ENCODE measurements at places on chromosomes 2 and 18.

- DNase-seq, result no peak
Measured at GRCh38 chr2:66538291-66538690, 103.4 kb downstream of the MEIS1 start.

- no peak for DNase-seq
Measured at GRCh38 chr2:164794432-164795231, 47.0 kb downstream of the COBLL1 start.

DNA sequence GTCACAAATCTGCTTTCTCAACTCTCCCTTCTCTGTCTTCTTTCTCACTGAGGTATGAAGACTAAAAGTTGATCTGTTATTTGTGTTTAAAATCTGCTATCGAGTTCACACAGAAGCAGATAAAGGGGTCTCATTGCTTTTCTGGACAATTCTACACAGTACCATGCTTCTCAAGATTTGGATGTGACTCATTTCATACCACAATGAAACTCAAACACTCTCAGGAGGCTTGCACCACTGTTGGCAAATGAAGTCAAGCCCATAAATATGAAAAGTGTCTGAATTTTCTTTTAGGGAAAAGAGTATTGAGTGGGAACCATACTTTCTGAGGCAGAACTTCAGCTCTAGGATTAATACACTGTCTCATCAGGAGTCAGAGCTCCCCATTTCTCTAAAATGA is 274.6 kb upstream of the CYRIA start:
- DNase-seq, result no peak

DNA sequence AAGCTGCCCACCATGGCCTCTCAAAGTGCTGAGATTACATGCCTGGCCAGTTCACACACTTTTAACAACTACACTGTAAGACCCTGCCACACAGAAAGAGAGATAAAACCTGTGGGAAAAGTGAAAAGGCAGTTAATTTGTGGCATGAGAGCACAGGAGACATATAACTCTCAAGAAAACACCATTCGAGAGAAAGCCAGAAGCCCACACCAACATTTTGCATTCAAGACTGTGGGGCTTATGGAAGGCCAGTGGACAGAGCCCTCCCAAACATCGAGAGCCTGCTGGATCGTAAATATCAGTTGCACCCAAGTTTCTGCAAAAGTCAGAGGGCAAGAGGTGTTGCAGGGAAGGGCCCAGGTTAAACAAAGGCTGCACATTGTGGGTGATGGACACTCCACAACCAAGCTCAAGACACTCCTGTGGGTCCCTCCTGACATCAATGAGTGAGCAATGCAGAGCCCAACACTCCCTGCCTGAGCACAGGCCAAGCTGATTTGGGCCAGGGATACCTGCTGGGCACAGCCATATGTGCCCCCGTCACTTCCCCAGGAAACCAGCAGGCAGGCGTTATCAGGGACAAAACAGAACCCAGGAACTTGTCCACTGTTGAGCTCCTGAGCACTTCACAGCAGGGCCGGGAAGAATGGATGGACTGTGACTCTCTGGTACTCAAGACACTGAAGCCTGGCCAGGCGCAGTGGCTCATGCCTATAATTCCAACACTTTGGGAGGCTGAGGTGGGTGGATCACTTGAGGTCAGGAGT is 114.4 kb downstream of the ZFP36L2 start:
- DNase-seq, result no peak

GRCh38 chr2:219041252-219041651 is at the start of gene CFAP65:
CFAP65 (minus strand) TSS chr2:219041516; CDS start chr2:219039048, 2,468 bp downstream.
- no peak for DNase-seq

Measured in effector memory CD4-positive, alpha-beta T cell (primary cell).